Cortex of kidney (tissue), 1 donor: ENCODE measurements at places on chromosomes 5 and 9.

- no peak for DNase-seq
Measured at GRCh38 chr5:103397739-103398581, 139.4 kb downstream of the MACIR start.

- DNase-seq, result no peak
Measured at GRCh38 chr5:154198611-154199230, 8.2 kb downstream of the GALNT10 start.

DNA sequence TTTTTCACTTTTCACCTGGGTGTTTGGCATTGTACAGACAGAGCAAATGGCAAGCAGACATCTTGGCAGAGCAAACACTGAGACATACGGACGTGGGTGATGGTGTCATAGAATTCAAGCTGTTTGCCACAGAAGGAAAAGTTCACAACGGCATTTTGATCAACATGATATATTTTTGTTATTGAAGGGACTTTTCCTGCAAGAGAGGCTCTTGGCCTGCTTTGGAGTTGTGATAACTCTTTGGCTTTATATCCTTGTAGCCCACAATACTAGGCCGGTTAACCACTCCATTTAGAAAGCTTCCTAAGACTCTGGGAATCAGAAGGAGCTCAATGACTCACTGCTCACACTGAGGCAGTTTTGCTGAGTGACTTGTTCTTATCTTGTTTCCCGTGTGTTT, 1038.3 kb downstream of the TLE1 start:
- no peak for DNase-seq

GRCh38 chr5:124289641-124290311, 456.7 kb downstream of the ZNF608 start:
- DNase-seq, result no peak

DNA sequence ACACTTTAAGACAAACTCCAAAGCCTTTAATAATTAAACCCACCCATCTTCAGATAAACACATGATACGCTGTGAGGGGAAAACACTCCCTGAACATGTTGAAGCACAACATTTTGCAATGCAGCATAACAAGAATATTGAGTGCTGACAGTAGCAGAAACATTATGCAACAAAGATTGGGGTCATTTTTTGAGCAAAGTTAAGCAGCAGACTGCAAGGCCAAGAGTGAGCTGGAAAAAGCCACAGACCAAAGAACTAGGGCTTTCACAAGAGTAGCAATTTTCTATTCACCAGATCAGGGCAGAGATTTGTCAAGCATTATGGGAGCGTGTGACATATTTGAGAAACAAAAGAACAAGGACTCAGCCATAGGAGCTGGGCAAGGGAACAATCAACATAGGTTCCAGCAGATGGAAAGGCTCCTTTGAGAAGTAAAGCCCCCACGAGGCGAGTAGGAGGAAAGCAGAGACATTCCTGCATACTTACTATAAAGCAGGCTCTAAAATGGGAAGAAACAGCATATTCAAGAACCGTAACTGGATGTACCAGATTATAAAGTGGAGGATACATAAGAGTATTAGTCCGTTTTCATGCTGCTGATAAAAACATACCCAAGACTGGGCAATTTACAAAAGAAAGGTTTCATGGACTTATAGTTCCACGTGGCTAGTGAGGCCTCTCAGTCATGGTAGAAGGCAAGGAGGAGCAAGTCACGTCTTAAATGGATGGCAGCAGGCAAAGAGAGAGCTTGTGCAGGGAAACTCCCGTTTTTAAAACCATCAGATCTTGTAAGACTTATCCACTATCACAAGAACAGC, 4.8 kb upstream of the TTC23L start:
- no peak for DNase-seq

DNA sequence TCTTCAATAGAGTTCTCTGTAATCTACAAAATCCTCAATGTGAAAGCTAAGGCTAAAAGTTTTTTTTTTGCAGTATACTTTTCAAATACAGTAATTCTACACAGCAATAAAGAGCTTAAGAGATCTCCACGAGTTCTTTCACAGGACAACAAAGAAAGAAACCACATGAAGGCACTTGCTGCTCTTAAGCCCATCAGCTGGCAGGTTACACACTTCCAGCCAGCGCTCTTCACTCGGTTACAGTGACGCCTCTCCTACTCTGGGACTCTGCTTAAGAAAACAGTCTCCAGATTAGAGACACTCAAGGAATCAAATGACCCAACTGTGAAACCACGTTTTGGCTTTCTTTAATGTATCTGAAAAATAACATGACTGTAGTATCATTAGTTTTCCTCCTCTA, 85.0 kb downstream of the ROR2 start:
- DNase-seq, result no peak

DNA sequence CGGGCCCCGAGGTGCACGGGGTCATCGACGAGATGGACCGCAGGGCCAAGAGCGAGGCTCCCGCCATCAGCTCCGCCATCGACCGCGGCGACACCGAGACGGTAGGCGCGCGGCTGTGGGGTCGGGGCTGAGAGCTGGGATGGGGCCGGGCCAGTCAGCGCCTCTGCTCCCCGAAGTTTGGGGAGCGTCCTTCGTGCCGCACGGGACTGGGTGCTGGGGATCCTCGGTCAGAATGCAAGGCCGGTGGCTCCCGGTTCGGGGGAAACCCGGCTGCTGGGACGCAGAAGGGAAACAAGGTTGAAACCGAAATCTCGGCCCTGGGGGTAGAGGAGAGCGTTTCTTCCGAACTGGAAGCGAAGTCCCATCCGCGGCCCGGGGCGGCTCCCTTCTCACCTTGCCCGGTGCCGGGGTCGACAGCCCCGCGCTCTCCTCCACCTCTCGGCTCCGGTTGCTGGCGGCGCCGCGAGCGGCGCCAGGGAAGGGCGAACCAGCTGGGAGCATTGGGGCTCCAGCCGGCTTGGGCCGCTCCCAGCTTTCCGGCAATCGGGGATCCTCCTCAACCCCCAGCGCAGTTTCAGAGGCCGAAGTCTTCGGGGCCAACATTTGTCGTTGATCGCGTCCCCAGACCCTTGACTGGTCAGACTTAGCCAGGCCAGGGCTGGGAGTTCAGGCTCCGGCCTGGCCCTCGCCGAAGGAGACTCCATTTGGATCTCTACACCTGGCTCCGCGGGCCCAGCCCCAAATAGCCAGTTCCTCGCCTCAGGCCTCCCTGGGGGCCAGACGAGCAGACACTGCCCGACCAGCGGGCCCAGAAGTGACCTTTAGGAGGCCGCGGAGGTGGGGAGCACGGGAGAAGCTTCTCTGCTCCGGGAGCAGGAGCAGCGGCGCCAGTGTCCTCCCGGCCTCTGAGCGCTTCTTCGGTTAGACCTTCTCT, 1.1 kb downstream of the LHX2 start:
- DNase-seq, result no peak

- no peak for DNase-seq
Measured at GRCh38 chr5:43555895-43556606, 826 bp downstream of the PAIP1 start.
